ENCODE measurements at places on chromosomes 13 and 19.
A peak's percentile ranks its signal among the peaks of the same experiment; 100 is the strongest.

DNA sequence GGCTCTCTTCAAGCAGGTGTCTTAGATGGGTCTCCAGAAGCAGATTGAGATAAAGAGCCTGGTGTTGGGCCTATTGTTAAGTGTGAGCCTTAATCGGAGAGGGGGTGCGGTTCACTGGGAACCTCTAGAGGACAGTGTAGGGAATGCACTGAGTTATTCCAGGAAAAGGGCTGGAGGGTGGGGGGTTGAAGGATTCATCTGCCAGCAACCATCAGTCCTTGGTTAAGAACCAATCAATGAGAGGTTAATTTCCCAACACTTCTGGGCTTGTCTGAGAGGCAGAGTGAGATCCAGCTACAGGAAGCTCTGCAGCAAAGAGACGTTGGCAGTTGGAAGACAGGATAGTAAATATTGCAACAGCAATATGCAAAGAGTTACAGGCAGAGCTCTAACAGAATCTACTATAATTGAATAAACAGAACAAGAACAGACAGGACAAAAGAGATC, 28.7 kb downstream of the CYP4F2 start:
- DNase-seq: peak; percentile 70

GRCh38 chr19:55165952-55166529, 372 bp downstream of the DNAAF3 start:
- peak; percentile 87 for DNase-seq

- DNase-seq: no peak
Observed at GRCh38 chr13:77687799-77688198, 9.7 kb upstream of the SLAIN1 start.

DNA sequence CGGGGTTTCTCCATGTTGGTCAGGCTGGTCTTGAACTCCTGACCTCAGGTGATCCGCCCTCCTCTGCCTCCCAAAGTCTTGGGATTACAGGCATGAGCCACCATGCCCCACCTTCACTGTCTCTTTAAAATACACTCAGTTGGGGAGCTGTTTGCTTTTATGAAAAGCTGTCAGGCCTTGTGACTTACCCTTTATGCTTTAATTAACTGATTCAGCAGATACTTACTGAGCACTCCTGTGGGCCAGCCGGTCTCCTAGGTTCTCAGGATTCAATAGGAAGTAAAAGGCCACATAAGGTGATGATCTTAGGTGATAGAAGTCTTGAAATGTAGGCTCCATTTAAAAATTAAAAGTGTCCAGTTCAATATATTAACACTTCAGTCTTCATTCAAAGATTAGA, 7.5 kb downstream of the UBAC2 start:
- DNase-seq: no peak

DNA sequence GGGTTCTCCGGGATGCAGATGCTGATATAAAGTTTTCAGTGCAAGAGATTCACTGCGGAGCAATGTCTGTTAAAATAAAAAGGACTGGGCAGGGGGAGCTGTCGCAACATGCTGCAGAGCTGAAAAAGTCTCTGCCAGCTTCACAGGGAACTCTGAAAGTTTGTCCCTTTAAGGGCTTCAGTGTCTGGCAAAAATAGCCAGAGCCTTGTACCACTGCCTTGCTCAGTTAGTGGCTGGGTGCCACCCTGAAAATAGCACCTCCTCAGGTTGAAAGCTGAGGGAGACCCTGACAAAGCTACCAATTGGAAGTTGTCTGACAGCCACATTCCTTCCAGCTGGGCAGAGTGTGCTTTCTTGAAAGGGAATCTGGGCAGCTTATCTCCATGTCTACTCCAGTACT, 3.0 kb upstream of the NDFIP2 start:
- no peak for DNase-seq

DNA sequence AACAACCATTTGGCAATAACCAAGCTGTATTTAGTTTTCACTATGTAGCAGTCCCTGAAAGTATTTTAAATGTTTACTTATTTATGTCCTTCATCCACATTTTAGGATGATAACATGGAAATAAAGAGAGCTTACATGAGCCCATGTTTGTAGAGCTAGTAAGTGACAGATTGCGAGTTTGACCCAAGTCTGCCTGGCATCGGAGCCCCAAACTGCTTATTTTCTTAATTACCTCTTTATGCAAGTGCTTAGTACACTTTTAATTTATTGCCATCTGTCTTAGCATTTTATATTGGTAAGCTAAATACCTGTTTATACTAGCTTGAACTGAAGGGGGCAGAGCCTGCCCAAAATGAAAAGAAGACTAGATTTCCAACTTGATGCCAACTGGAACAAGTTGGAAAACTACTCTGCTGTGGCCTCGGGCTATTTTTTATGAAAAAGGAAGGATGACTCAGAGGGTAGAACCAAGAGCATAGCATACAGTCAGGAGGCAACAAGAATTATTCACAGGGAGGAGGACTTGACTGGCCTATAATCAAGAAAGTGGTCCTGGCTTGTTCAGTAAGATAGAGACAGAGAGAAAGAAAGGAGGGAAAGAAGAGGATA, 150.2 kb downstream of the NDFIP2 start:
- DNase-seq: no peak

DNA sequence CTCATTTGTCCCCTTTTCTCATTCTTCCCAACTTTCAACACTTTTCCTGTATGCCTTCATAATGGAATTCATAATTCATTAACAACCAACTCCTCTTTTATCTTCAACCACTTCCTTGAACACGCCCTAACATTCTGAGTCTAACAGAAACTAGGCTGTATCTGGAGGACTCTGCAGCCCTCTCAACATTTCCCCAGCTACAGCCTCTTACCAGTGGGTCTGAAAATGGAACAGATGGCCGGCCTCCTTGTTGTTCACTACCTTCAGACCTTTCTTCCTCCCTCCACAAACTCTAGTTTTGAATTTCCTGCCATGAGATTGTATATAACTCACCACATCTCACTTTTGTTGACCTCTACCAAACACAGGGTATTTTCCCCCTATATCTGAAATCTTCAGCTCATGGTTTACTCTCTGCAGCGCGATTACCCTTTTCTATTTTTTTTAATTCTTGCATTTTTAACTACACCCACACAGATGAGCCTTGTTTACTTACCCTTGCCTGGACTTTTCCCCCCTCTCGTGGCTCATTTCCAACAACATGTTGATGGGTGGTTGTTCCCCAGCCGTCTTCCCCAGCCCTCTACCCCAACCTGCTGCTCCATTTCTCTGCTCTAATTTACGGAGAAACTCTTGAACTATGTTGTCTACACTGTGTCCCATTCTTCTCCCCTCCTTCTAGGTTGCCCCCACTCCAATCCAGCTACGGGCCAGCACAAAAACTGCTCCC, 846 bp downstream of the ZNF790 start:
- no peak for DNase-seq

GRCh38 chr19:49704888-49705642, 14.1 kb downstream of the CPT1C start:
- no peak for DNase-seq

Measured in SHP77 (cell line).